ENCODE measurements at places on chromosomes 16 and 17. TPM values are rescaled to one million over a fixed set of nuclear protein-coding genes. Genes with fewer than 3 reads are reported as not detected.
A peak's percentile ranks its signal among the peaks of the same experiment; 100 is the strongest.

Gene PIPOX
- polyA plus RNA-seq: 0.74 TPM

Gene PPY
- polyA plus RNA-seq: not detected

Gene NECAB2
- polyA plus RNA-seq: 0.45 TPM

Gene MSRB1
- polyA plus RNA-seq: 39.0 TPM

Gene FGF11
- 2.6 TPM for polyA plus RNA-seq

Gene HAP1
- 0.05 TPM for polyA plus RNA-seq

GRCh38 chr17:17609121-17609520, 17.6 kb upstream of the PEMT start:
- no peak for DNase-seq

DNA sequence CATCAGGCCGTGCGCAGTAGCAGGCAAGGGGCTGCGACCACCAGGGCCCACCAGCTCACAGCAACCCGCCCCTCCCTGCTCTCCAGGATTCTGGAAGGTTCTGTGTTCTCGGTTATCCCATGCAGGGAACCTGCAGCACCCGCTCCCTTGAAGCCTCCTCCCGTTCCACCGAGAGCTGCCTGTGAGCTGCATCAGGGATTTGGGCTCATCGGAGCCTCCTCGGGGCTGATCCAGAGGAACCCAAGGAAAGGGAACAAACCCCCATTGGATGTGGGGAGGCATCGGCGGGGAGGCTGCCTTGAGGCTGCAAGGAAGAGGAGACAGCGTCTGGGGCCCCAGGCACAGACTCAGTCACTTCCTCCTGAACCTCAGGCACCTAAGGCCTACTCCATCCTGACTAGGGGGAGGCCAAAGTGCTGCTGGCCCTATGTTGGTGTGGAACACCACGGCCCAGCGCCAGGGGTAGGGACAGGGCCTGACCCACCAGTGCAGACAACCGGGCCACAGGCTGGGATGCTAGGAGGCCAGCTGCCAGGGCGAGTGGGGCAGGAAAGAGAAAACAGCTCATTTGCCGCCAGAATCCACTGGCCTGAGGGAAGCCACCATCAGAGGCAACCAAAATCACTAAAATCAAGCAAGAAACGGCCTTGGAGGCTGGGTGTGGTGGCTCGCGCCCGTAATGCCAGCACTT, 14.4 kb upstream of the LGALS3BP start:
- no peak for DNase-seq

DNA sequence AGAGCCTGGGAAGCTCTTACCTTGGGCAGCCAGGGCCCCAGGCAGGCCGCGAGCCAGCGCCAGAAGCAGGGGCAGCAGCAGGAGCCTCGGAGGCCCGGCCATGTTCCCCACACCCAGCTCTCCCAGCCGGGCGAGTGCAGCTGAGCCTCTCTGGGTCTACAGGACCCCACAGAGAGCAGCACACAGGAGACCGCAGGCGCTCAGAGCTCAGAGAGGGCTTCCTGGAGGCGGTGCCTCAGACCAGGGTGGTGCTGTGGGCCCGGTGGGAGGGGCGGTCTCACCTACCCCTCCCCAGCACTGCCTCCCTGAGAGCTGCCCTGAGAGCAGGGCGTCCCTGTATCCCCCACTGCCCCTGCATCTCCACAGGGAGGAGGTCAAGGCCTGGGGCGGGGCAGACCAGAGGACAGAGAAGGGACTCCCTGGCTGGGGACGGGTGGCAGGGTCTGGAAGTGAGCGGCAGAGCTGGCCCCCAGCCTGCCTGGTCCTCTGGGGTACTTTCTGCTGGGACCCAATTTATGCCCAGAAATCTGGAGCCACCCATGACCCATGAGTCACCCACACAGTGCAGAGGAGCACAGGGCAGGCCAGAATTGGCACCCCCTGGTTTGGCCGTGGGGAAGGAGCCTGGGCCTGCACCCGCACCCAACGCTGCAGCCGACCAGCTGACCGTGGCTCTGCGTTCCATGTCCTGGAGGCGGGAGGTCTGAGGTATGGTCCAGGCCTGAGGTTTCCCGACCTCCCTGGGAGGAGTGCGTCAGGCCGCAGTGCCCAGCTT, at the start of gene CD7:
CD7 (minus strand) TSS at position 215 of the 775 bp plus-strand sequence; CDS start at position 102, 113 bp downstream.
- DNase-seq: no peak

- DNase-seq: no peak
Measured at GRCh38 chr17:81608082-81608481, 28.8 kb downstream of the NPLOC4 start.

DNA sequence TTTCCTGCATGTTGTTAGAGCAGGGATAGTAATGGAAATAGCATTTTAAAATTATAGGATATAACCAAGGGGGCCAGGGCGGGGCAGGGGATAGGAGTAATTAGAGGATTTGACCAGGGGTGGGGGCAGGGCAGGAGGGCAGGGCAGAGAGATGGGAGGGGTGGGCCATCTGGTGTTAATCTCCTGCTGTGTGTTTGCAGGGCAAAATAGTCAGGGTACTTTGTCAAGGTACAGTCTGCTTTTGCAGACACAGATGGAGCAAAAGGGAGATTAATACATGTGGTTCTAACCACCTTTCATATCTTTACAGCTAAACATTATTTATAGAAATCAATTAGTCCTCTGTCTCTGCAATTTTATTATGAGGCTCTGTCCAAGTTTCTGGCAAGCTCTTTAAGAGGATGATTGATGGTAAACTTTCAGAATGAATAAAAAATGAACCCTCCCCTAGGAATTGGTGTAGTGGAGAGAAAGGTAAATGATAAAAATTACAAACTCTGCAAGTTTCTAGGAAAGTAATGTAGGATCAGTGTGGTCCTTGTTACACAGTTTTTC, 6.6 kb downstream of the ANKFN1 start:
- DNase-seq: no peak

DNA sequence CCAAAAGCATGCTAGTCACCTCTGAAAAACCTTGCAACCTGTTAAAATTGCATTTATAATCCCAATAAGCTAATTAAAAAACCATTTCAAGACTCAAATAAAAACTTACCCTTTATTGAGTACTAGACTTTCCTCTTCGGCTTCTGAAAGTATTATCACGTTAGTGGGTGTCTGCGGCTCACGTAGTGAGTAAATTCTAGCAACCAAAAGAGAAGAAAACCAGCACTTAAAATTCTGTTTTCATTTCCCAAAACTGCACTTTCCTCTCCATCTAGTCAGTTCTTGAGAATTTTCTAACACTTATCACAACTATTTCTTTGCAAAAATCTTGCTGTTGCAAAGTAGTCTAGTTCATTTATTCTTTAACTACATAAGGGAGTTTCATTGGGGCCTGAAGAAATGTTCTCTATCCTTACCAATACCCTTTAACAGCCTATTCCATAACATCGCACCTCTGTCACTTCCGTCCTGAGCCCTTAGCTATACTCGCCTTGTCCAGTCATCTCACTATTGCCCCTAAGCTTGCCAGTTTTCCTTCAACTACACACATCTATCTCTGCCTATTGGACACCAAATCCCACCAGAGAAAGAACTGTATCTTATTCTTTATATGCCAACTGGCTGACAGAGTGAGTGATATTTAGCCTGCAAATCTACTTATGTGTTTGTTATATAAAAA, 8.7 kb downstream of the NUP88 start:
- no peak for DNase-seq

- DNase-seq: no peak
Measured at GRCh38 chr17:82402865-82403264, 15.3 kb upstream of the HEXD start.

DNA sequence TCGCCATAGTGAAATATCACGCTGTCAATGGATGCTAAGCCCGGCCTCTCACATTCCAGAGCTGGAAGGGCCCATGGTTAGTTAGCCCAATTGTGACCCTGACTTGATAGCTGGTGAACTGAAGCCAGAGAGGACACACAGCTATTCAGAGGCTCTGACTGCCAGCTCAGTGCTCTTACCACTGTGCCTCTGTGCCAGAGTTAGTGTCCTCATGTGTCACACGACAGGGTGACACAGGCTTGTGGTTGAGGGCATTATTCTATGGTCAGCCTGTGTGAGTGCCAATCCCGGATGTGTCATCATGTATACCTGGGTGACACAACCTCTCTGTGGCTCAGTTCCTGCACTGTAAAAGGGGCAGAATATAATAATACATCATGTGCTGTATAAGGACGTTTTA, 2.5 kb upstream of the MT1X start:
- DNase-seq: no peak

DNA sequence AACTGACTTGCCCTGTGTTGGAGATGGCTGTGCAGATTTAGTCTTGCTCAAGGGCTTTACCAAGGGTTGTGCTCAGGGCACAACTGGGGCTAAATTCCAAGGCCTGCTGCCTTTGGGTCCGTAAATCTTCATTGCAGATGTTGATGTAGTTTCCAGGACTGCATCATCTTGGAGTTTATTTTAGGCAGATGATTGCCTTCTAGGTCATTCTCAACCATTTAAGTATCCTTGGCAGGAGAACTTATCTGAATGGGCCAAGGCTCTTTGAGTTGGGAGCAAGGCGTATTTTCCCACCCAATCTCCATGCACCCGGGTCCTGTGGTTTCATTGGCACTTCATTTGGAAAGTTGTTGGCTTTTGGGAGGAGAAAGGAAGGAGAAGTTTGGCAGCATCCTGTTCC, 200.3 kb downstream of the MSI2 start:
- no peak for DNase-seq

- DNase-seq: no peak
Measured at GRCh38 chr16:56320811-56321558, 104.4 kb downstream of the AMFR start.

GRCh38 chr17:45425125-45425983, 7.3 kb downstream of the ARHGAP27 start:
- DNase-seq: no peak

- no peak for DNase-seq
Measured at GRCh38 chr17:80799538-80800480, 191.8 kb upstream of the CHMP6 start.

- DNase-seq: peak; percentile 66
Measured at GRCh38 chr17:10155371-10156076, 42.9 kb downstream of the GAS7 start.

GRCh38 chr16:58025351-58026138, at the start of gene MMP15:
Gene MMP15, plus strand, starts transcription at chr16:58025754. Its CDS starts 597 bp downstream, at chr16:58026351.
- DNase-seq: peak; percentile 67

- DNase-seq: no peak
Measured at GRCh38 chr16:72203401-72203800, 31.4 kb upstream of the PMFBP1 start.

DNA sequence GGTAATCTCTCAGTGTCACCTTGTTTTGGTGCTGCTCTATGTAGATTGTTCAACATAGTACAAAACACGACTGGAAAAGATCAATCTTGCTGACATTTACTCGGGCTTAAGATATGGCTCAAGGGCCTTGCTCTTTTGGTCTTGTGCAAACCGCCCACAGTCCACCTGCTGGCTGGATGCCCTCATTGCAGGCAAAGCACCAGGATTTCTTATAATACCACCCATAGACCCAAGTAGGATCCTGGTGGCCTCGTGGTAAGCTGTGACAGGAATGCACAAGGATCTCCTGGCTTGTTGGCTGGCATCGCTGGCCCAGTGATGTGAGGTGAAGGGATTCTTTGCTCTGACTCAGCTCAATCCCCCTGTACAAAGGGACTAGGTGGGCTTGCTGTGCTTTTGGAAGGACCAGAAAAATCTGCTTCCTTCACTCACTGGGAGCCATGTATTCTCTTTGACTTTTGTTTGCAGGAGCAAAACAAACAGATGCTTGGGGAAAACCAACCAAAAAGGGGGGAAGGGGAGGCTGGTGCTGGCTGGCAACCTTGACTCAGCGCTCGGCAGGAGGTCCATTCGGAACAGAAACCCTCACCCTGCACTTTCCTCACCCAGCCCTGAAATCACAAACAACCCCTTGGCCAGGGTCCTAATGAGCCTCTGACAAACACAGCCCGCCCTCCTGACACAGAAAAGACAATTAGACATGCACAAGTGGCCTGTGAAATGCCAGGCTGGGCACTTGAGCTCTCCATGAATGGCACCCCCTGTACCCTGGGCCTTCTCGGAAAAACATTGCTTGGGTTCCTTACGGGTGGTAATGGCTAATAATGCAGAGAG, 36.6 kb upstream of the MED9 start:
- peak; percentile 26 for DNase-seq

GRCh38 chr17:16933317-16934132, 38.4 kb downstream of the TNFRSF13B start:
- no peak for DNase-seq

DNA sequence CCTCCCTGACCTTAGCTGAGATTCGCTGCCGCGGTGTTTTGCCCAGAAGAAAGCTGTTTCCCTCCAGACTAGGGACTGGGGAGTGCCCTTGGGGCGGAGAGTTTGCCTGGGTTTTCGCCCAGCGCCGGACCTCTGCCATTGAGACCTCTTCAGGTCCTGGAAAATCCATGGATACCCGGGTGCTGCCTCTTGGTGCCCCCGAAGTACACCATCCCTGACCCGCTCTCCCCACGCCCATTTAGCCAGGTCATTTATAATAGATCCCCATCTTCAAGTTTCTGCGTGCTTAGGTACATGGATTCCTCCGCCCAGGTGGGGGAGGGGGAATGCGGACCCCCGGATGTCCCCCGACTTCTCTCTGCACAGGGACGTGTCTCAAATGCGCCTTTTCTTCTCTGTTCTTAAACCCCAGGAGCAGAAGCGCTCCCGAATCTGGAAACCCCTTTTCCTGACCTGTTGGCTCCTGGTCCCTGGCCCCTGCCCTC, 15.0 kb upstream of the CBX8 start:
- DNase-seq: no peak

- peak; percentile 38 for DNase-seq
Measured at GRCh38 chr17:70144260-70144846, 25.0 kb upstream of the KCNJ2 start.

DNA sequence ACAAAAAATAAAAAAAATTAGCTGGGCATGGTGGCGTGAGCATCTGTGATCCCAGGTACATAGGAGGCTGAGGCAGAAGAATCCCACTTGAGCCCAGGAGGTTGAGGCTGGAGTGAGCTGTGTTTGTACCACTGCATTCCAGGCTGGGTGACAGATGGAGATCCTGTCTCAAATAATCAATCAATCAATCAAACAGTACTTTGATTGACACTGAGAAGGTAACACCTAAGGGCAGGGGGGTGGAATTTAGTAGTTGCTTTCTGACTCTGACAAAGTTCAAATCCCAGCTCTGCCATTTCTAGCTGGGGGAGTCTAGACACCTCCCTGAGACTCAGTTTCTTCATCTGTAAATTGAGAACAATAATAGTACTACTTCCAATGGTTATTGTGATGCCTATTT, 12.0 kb downstream of the SSH2 start:
- no peak for DNase-seq

DNA sequence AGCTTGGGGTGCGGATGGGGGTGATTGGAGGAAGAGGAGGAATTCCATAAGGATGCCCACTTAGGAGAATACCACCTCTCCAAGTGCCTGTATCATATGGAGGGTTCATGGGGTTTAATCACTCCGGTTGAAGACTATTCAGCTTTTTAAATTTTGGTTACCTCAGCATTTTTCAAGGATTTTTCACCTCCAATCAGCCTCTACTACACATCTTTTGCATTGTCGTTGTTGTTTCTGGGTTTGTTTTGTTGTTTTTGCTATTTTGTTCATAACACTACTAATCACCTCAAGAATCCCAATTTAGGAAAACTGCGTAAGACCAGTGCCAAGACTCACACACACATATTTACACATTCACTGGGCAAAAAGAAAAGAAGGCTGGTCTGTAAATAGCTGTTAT, 619.5 kb upstream of the CDH5 start:
- no peak for DNase-seq
